D341Med (cell line): ENCODE measurements at places on chromosomes 2 and 18.
A peak's percentile ranks its signal among the peaks of the same experiment; 100 is the strongest.

- no peak for DNase-seq
These were observed 58.4 kb upstream of the GREB1L start for GRCh38 chr18:21183670-21184069.

DNA sequence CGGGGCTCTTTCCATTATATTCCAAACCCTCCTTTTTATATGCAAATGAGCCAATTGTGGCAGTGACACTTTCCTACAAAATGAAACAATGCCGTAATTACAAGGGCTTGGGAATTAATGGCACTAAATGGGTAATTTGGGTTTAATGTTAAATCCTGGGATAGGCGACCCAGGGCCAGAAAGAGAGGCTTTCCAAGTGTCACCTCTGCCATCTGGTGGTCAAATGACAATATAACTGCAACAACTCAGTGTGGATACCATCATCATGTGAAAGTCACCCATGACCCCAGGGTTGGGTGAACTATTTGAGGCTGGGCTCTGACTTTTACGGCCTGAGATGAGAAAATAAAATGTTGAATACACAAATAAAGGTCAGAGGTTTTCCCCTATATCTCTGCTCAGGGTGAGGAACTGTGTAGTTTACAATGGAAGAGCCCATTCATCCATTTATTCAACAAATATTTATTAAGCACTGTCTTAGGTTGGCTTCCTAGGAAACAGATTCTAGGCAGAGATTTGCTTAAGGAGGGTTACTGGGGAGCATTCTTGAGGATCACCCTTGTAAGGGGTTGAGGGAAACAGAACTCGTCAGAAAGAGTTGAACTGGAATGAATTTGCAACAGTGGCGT is 13.6 kb upstream of the THADA start:
- peak; percentile 65 for DNase-seq

DNA sequence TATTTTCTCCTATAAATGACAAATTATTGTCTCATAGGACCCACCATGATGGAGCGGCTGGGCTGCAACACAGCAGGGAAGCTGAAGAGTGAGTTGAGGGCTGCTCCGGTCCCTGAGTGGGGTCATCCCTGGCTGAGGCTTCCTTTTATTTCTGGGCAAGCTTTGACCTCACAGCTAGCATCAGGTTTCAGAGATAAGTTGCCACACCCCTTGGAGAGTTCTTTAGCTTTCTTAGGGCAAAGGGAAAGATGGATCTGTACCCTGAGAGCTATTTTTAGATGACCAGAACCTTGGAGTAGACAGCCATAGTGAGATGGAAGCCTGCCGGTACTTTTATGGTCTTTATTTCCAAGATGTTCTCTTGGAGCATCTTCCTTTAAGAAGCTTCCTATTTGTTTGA is 11.5 kb downstream of the MYL1 start:
- DNase-seq, result no peak

DNA sequence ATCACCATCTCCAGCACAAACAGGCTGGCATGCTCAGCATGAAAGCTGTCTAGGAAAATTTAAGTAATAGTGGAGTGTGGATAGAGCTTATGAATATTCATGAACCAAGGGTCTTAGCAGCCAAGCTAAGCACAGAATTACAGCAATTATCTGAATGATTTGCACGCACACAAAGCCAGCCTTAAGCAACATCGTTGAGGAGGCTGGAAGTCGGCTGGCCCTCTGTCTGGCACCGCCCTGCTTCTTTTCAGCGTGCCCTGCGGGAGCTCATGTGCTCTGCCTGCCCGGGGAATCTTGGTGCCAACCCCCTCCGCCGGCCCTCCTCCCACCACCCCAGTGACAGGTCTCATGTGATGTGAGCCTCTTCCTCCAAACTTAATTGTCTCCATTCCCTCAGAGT is 540.1 kb downstream of the CMPK2 start:
- no peak for DNase-seq

- no peak for DNase-seq
These were observed 37.1 kb downstream of the EVA1A start for GRCh38 chr2:75523313-75524275.

DNA sequence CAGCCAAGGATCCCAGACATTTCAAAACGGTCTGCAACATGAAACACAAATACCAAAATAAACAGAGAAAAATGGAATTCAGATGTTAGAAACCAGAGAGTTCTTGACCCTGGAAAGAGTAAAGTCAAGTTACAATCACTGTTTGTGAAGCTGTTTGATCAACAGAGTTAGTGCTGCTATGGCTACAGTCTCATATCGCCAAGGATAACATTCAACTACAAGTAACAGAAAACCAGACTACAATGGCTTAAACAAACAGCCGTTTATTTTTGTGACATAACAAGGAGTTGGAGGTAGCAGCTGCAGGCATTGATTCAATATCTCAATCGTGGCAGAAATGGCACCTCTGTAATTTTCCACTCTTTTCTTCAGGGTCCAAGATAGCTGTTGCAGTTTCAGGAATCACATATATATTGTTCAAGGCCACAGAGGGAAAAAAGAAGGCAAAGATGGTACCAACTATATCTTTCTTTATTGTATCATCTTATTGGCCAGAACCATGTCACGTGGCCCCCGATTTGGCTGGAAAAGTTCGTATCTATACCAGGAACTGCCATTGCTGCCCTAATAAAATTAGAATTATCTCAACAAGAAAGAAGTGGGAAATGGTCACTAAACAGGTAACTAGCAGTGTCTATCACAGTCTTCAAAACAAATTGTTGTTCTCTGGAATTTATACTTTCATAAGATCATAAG is 17.7 kb upstream of the HNRNPLL start:
- DNase-seq, result no peak

- no peak for DNase-seq
These were observed 463.2 kb downstream of the THSD7B start for GRCh38 chr2:137228566-137228965.

GRCh38 chr2:26532301-26533250 is 54.7 kb upstream of the OTOF start:
- no peak for DNase-seq

GRCh38 chr2:238079874-238080327 is 19.1 kb downstream of the SCLY start:
- DNase-seq, result no peak

DNA sequence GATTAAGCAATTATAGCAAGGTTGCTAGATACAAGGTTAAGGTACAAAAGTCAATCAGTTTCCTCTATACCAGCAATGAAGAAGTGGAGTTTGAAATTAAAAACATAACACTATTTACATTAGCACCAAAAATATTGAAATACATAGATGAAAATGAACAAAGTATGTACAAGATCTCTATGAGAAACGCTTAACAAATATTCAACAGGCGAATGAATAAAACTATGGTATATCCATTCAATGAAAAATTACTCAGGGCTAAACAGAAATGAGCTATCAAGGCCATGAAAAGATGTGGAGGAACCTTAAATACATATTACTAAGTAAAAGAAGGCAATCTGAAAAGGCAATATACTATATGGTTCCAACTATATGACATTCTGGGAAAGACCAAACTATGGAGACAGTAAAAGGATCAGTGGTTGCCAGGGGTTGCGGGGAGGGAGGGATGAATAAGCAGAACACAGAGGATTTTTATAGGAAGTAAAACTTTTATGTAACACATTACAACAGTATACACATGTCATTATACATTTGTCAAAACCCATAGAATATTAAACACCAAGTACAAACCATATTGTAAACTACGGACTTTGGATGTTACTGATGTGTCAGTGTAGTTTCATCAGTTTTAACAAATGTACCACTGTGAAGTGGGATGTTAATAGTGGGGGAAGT is 62.1 kb downstream of the RMDN2 start:
- DNase-seq, result no peak

DNA sequence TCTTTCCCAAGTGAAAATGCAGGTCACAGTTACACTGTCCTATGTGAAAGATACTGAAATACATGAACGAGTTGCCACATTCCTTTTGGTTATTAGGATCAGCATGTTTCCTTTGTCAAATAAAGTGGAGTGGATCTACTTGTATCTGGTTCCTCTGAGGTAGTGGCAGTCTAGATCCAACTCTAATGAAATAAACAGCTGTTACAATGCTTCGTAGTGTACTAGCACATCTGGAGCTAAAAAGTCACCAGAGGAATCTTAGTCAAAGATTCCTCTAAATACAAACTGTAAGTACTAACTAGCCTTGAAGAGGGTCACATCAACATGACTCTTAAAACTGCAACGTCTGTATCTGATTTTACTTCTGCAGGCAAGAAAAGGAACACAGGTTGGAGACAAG is 228.9 kb downstream of the DYM start:
- DNase-seq, result no peak

DNA sequence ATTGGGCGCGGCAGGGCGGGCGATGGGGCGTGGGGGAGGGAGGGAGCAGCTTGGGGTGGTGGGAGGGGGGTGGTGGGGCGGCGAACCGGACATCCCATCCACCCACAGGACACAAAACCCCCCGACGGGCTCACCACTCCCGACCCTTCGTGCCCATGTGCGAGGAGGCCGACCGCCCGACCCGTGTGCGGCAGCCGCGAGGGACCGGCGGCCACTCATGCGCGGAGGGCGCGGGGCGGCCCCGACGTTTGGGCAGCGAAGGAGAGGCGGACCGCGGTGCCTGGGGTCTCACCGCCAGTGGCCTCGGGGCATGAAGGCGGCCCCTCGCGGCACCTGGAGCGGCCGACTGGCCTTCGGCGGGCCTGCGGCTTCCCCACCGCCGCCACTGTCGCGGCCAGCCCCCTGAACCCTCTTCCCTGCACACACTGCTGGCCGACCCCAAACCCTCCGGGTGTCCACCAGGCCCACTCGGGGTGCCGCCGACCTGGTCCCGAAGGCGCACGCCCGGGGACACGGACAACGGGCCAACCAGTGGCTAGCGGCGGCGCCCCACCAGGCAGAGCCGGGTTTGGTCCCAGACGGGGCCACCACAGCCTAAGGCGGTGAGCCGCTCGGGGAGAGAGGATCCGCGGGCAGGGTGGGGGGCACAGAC is 94.6 kb upstream of the ANKRD30BL start:
- peak; percentile 4 for DNase-seq

GRCh38 chr2:68980956-68981355 is 6.5 kb downstream of the GKN1 start:
- DNase-seq, result no peak

DNA sequence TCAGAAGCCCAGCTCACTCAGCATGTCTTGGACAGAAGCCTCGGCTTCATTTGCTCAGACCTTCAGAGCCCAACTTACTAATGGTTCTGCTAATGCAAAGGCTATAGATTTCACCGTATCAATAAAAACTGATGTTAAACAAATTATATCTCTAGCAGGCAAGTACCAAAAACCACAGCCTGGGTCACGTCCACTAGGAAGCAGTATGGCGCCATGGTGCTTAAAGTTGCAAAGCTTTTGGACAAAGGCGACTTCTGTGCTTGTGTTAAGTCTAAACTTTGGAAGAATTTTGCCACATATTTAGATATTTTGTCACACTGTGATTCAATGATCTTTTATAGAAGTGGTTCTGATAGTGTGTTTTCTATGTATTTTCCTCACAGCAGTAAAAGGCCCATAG is 276.8 kb upstream of the PARD3B start:
- DNase-seq, result no peak
